ENCODE measurements at places on chromosomes 2 and 18.

DNA sequence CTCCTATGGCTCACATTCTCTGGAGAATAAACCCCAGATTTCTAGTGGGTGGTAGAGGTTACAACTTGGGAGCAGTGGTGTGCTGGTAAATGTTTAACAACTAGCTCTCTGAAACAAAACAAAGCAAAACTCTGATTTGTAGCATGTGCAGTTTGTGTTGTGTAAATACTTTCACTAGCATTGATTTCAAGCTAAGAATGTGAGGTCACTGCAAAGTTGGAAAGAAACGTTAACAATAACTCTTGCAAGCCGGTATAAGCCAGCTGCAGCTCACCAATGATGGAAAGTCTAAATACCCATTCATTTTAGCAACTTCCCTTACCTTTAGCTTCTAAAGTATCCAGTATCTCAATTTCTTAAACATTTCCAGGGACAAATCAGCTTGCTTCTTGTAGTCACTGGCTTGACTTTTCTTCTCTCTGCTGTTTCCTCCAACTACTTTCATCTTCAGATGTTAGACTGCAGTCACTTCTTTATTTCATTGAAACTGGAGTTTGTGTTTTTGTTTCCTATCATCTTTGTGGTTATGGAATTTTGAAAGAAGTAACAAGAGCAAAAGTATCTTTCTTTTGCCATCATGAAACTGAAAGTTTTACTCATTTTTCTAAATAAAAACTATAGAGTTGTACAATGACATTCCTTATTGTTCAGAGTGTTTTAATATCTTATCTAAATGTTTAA, 140.2 kb downstream of the PLCL1 start:
- DNase-seq = no peak

- DNase-seq = no peak
Observed at GRCh38 chr18:23307567-23308295, 145.4 kb upstream of the RIOK3 start.

GRCh38 chr2:18740474-18740881, 151.1 kb upstream of the NT5C1B start:
- DNase-seq = no peak

DNA sequence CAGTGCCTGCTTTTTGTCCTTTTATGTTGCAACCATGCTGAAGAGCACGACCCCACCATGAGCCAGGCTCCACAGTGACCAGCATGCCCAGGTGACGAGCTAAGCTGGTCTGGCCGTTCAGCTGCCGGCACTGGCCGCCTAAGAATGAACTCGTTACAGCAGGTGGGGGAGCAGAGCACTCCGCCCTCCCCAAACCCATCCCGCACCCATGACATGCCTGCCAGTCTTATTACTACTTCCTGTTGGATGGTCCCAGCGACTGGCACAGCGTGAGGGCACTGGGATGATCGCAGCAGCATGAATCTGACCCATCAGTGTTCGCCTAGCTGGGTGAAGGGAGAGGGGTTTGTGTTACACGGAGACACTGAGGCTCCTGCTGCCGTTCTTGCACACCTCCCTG, 11.5 kb downstream of the DIPK1C start:
- DNase-seq = no peak

- DNase-seq = no peak
Observed at GRCh38 chr2:9424447-9425164, 1.2 kb downstream of the CPSF3 start.

DNA sequence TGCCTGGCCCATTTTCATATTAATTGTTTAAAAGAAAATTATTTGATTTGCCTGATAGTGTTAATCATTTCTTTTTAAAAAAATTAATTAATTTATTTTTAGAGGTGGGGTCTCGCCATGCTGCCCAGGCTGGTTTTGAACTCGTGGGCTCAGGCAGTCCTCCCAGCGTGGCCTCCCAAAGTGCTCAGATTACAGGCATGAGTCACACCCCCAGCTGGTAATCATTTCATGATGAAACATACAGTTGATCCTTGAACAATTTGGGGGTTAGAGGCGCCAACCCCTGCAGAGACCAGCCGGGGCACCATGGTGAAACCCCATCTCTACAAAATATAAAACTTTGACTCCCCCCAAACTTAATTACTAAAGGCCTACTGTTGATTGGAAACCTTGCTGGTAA, 7.9 kb downstream of the GPN1 start:
- no peak for DNase-seq

DNA sequence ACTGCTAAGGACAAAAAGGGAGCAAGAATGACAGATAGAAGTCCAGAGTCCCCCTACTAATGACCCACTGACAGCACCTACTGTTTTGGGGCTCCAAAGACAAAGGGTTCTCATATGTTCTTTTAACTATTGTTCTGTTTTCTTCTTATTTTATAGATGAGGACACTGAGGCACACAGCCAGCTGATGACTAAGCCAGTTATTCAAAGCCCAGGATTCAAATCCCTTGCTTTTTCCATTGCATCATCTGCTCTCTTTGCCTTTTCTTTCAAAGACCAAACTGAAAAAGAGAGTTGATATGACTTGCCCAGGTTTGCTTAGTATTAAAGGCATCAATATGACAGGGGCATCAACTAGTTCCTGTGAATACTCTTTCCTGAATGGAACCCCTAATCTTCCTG, 299.8 kb downstream of the LRATD1 start:
- no peak for DNase-seq

Data from effector memory CD4-positive, alpha-beta T cell (primary cell).